Naive thymus-derived CD4-positive, alpha-beta T cell (primary cell): ENCODE measurements at places on chromosomes 2 and 18.

GRCh38 chr2:48574353-48575287 lies 43.0 kb upstream of the GTF2A1L start:
- DNase-seq, result no peak

DNA sequence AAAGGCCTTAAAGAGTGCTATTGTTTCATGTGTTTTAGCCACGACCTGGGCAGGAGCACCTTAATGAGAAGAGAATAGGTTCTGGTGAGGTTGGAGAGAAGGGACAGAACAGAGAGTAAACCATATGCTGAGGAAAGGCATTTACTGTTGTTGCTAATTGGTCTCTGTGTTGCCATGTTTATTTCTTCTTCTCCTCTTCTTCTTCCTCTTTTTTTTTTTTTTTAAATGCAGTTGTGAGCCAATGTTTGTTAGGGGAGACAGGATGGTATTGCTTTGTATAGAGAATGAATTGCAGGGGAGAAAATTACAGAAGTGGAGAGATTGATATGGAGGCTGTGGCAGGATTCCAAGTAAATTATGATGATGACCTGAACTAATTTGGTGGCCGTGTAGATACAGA lies 2.6 kb downstream of the SCN9A start:
- no peak for DNase-seq

GRCh38 chr2:67824186-67824585 lies 238.6 kb downstream of the C1D start:
- no peak for DNase-seq

DNA sequence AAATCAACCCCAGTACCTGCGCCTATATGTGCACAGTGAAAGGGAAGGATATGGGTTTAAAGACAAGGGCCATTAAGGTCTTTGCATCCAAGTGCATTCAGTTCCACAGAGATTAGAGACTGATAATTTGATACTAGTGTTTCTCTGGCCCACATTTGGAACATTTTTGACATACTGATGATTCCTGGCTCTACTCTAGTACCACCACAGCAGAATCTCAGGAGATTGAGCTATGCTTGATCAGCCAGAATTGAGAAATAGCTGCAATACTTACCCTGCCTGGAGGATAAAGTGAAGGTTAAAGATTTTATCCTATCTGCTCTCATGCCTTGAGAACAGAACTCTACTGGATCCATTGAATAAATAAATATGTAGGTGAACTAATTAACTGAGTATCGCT lies 1267.8 kb downstream of the SUCLG1 start:
- no peak for DNase-seq

- DNase-seq, result no peak
Measured at GRCh38 chr2:138871312-138871711, 91.1 kb upstream of the NXPH2 start.

GRCh38 chr2:124317628-124318027 lies 292.5 kb downstream of the CNTNAP5 start:
- DNase-seq, result no peak

- DNase-seq, result no peak
Measured at GRCh38 chr2:207833251-207833751, 63.6 kb upstream of the FZD5 start.

DNA sequence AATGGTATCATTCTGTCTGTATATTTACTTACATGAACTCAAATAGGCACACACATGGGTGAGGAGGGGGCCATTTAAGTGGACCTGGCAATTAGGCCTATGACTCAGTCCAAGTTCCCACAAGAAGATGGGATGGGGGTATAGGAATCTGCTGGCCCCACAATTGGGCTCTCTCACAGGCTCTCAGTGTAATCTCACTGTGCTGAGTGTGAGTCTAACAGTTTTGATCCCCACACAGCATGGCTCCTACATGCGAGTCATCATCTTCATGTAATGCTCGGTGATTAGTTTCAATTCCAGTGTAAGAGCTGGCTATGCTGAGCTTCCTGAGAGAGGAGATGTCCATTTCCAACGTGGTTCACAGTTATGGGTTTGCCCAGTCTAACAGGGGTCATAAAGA lies 114.0 kb downstream of the GATA6 start:
- no peak for DNase-seq
